ENCODE measurements at places on chromosomes 4 and X.

DNA sequence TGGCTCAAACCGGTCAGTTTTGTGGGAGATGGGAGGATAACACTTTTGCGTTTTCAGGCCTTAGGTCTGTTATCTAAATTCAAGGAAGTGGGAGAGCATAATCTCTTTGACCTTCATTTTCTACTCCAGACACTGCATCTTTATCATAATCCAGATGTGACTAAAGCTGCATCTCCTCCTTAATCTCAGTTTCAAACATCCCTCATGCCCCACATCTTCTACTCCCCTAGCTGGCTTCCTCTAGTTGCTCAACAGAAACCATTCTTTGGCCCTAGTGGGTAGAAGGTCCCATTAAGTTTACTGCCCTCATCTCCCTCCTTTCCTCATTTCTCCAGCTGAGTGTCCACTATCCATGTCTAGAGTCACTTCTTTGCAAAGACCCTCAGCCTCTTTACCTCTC lies 18.8 kb upstream of the RASL11B start:
- DNase-seq, result no peak

DNA sequence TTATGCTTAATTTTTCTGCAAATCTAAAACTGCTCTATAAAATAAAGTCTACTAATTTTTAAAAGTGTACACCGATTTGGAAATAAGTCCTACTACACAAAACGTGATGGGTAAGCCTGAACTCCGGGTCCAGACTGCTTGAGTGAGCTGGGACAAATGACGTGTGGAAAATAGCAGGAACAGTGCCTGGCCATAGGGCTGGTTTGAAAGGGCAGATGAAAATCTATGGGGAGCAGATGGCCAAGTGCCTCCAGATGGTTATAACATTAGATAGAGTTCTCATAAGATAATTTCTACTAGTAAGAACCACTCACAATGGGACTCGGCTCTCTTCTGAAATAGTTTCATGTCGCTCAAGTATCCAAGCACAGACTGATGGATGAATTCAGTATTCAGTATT lies 52.5 kb downstream of the F11 start:
- DNase-seq, result no peak

- DNase-seq, result no peak
Measured at GRCh38 chr4:81260443-81261101, 45.5 kb upstream of the PRKG2 start.

DNA sequence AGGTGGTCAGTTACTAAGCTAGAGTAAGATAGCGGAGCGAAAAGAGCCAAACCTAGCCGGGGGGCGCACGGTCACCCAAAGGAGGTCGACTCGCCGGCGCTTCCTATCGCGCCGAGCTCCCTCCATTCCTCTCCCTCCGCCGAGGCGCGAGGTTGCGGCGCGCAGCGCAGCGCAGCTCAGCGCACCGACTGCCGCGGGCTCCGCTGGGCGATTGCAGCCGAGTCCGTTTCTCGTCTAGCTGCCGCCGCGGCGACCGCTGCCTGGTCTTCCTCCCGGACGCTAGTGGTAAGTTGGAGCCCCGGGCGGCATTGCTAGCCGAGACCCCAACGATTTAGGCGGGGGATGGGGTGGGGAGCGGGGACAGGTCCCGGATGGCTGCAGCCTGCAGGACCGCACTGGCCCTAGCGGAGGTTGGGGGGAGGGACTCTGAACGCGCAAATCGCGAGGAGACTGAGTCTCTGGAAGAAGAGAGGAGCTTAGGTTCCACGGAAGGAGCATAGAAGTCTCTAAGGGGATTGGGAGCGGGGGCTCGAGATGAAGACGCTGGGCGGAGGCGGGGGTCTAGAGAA lies 573 bp downstream of the HTR2C start:
- DNase-seq, result no peak

- DNase-seq, result no peak
Measured at GRCh38 chrX:477441-478012, 90.8 kb upstream of the PPP2R3B start.

DNA sequence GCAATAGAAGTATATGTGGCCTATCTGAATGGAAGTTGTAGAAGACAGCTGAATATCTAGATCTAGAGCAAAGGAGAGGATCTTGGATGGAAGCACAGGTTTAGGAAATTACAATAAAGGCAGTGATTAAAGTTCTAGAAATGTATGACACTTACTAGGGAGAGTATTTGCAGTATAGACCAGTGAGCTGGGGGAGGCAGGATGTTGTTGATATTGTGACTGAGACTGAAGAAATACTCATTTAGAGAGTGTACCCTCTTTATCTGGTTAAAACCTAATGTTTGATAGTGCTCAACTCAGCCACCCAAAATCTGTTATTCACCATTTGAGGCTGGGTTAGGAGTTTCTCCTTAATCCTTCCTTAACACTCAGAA lies 439.5 kb downstream of the GRXCR1 start:
- no peak for DNase-seq

GRCh38 chr4:69881173-69881773 lies 21.3 kb upstream of the SULT1E1 start:
- DNase-seq, result peak; percentile 13

GRCh38 chrX:69565247-69565815 lies 50.6 kb upstream of the EDA start:
- DNase-seq, result no peak

GRCh38 chrX:95332530-95332929 lies 1352.1 kb upstream of the DIAPH2 start:
- DNase-seq, result no peak

DNA sequence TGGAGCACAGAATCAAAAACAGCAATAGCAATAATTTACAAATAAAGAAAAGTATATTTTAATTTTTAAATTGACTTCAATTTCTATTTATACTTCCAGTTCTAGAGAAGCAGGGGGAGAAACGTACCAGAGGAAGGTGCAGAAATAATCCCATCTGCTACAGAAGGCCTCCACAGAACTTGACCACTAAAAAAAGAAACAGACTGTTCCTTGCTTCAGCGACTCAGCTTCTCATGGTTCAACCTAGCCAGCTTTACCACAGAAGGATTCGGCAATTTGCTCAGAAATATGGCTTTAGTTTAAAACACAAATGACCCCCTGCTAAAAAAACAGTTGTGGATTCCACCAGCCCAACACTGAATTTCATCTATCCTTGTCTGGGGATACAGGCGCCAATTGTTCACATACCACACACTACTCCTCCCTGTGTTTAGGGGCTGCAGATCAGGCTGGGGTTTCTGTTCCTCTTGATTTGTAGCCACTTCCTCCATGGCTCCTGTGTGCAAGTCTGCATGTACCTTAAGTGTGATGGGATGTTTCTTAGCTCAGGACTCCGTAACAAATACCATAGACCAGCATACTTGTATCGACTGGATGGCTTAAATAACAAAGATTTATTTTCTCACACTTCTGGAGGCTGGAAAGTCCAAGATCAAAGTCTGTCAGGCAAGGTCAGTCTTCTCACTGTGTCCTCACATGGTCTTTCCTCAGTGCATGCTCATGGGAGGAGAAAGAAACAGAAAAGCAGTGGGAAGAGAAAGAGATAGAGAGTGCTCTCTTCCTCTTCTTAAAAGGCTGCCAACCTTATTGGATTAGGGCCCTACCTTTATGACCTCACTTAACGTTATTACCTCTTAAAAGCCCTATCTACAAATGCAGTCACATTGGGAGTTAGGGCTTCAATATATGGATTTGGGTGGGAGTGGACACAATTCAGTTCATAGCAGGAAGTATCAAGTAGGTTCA lies 79.1 kb downstream of the AMOT start:
- DNase-seq, result no peak

DNA sequence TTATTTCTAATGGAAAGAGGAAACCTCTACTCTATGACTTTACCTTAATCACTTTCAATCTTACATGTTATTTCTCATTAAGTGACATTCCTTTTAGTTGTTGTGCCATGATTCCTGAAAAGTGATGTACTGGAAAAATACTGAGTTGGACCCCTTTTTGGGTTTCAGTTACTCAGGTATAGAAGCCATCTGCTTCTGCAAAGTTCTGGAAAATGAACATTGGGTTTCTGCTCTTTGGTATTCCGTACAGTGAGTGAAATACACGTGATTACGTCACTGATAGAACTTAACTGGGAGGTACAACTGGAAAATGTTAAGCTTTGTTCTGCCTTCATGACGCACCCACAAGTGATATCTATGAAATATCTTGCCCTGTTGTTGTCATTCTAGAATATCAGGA lies 114.7 kb downstream of the MID1 start:
- DNase-seq, result no peak

- no peak for DNase-seq
Measured at GRCh38 chr4:163113921-163114713, 52.6 kb downstream of the NAF1 start.

DNA sequence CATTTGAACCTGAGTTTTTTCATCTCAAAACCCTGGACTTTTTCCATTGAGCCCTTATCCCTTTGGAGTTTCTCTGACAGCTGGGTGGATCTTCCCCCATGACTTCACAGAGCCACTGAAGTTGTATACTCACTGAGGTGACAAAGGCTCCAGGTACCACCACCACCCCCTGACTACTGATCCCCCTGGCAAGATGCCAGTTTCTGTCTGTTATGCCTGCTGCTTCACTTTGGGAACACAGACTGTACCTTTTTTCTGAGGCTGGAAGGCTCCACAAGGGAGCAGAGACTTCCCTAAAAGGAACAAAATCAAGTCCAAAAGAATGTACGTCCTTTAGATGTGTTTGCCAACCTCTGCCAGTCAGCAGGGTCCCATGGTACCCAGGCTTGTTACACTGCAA lies 160.3 kb upstream of the JADE1 start:
- no peak for DNase-seq

- no peak for DNase-seq
Measured at GRCh38 chr4:137363496-137363895, 168.8 kb downstream of the PCDH18 start.

DNA sequence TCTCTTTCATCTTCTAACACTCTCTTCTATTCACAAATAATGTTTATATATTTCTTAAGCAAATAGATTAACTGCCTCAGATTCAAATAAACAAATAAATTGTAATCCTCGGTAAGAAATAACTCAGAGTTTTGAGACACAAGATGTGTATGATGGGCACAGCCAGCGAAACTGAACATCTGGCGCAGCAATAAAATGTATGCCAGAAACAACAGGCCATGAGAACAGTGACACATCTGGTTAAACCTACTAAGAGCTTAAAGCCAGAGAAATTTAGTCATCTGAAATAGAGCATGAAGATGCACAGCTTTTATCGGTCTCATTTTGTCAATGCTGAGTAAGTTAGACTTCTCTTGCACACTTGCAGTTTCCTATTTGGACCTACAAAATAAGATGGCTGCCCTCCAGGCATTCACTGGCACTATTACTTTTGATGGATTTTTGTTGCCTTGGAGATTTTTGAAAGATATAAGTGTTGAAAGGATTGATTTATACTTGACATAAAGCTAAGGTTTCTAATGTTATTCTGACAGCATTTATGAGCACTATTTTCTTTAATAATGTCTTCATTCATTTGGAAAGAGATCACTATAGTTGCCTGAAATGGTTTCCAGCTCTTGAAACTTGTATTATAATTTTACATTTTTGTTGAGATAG lies 1444.0 kb downstream of the PCDH18 start:
- DNase-seq, result no peak

- peak; percentile 75 for DNase-seq
Measured at GRCh38 chr4:186201535-186202230, 10.3 kb downstream of the CYP4V2 start.

GRCh38 chr4:118850488-118851173 lies 14.7 kb upstream of the SEC24D start:
- peak; percentile 23 for DNase-seq

All from activated CD4-positive, alpha-beta T cell treated with anti-CD3 and anti-CD28 coated beads for 48 hours (primary cell).